ENCODE measurements at places on chromosomes 3 and 15. TPM values are rescaled to one million over a fixed set of nuclear protein-coding genes. Genes with fewer than 3 reads are reported as not detected.

ZNF385D gene
- total RNA-seq, result not detected

SPTSSB gene
- 8.1 TPM for total RNA-seq

GPR15 gene
- total RNA-seq, result not detected

COLQ gene
- 1.7 TPM for total RNA-seq

RAMAC gene
- total RNA-seq, result 34.5 TPM

MUSTN1 gene
- 0.66 TPM for total RNA-seq

CAMP gene
- not detected for total RNA-seq

A4GNT gene
- total RNA-seq, result not detected

UBR1 gene
- 18.6 TPM for total RNA-seq

TMEM158 gene
- total RNA-seq, result 2.5 TPM

SLC7A14 gene
- total RNA-seq, result not detected

RNU5B-1 gene
- 20.3 TPM for total RNA-seq

GRCh38 chr3:100575704-100576103, 33.7 kb upstream of the ADGRG7 start:
- no peak for DNase-seq
- peaks cover 8% of the 10 kb centered on the region for H3K4me1 ChIP-seq
- no peaks in the 10 kb centered on the region for H3K27me3 ChIP-seq
- H3K27ac ChIP-seq, result no peak overlapping the region

- no peaks in the 10 kb centered on the region for H3K27me3 ChIP-seq
- no peak overlapping the region for H3K27ac ChIP-seq
- no peak overlapping the region for H3K4me3 ChIP-seq
- peaks cover 6% of the 10 kb centered on the region for H3K4me1 ChIP-seq
- H3K36me3 ChIP-seq, result peaks cover 11% of the 10 kb centered on the region
Observed at GRCh38 chr3:47020311-47020710, 40.8 kb downstream of the NBEAL2 start.

DNA sequence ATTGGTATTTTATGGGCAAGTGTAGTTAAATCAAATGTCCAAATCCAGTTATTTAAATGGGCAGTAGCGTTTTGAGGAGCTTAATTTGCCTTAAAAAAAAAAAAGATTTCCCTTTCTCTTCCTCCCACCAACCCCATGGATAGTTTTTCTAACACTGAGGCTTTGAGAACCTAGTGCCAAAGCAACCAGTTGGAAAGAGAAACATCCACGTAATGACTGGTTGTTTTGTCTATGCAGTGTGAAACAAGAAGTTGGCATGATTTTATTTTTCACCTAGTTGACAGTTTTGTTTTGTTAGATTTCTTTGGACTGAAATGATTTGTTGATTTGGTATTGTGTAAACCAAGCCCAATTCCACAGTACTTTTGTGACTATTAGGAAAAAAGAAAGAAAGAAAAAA, 170.0 kb downstream of the SOX2 start:
- no peaks in the 10 kb centered on the region for H3K27me3 ChIP-seq
- no peaks in the 10 kb centered on the region for H3K4me1 ChIP-seq
- H3K4me3 ChIP-seq, result no peak overlapping the region

GRCh38 chr15:51669381-51669780, 11.9 kb upstream of the SCG3 start:
- no peak overlapping the region for H3K27ac ChIP-seq
- no peak overlapping the region for H3K4me3 ChIP-seq
- DNase-seq, result no peak
- peaks cover 70% of the 10 kb centered on the region for H3K27me3 ChIP-seq
- H3K4me1 ChIP-seq, result no peaks in the 10 kb centered on the region
- no peaks in the 10 kb centered on the region for H3K36me3 ChIP-seq

DNA sequence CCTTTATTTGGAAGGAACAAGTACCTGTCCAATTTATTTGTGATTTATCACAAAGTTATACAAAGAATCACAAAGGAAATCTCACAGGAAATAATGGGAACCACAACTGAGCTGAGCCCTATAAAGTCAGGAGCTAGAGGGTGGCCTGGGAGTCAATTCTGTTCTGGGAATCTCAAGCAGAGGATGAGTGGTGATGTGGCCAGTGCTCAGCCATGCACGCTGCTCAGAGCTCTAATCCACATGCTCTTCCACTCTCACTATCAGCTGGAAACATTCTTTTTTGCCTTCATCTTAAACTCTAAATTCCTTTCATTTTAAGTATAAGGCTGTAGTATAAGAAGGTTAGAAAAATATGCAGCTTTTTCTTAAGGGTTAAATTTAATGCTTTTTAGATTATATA, 36.6 kb downstream of the UACA start:
- H3K27me3 ChIP-seq, result no peaks in the 10 kb centered on the region
- H3K36me3 ChIP-seq, result no peaks in the 10 kb centered on the region
- no peak overlapping the region for H3K27ac ChIP-seq
- H3K4me1 ChIP-seq, result no peaks in the 10 kb centered on the region

GRCh38 chr3:111072031-111072921, 660 bp downstream of the NECTIN3 start:
- peaks cover 12% of the 10 kb centered on the region for H3K4me1 ChIP-seq
- H3K27ac ChIP-seq, result peak overlapping the region; percentile 89
- no peaks in the 10 kb centered on the region for H3K27me3 ChIP-seq

DNA sequence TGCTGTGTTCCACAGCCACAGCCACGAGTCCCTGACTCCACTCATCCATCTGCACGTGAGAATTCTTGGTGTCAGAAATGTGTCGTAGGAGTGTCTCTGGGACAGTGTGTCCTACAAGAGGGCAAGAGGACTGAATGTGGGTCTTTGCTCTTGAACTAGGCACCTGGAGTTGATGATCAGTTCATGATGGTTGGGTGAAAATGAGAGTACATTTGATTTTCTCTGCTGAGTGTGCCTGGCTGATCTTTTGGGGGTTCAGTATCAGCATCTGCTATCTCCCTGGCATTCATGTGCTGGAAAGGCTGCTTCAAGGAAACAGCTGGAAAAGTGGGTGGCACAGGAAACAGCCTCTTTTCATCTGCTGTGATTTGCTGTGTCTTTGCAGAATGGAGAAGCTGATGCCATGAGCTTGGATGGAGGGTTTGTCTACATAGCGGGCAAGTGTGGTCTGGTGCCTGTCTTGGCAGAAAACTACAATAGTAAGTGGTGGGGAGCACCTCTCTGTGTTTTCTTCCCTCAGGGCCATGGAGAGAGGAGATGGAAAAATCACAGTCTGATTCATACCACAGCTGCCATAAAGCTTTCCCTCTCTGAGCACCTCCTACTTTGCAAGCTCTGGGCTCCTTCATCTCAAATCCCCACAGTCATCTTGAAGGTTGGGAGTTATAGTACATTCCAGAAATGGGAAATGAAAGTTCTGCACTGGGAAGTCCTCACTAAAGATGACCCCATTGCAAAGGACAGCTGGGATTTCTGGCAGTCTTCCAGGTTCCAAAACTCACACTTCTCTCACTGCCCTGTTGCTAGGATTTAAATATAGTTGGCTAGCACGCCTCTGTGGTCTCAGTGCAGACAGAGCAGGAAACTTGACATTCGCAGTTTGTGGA, 17.8 kb downstream of the TF start:
- DNase-seq, result no peak
- H3K4me3 ChIP-seq, result no peak overlapping the region
- H3K36me3 ChIP-seq, result no peaks in the 10 kb centered on the region
- no peak overlapping the region for H3K27ac ChIP-seq

DNA sequence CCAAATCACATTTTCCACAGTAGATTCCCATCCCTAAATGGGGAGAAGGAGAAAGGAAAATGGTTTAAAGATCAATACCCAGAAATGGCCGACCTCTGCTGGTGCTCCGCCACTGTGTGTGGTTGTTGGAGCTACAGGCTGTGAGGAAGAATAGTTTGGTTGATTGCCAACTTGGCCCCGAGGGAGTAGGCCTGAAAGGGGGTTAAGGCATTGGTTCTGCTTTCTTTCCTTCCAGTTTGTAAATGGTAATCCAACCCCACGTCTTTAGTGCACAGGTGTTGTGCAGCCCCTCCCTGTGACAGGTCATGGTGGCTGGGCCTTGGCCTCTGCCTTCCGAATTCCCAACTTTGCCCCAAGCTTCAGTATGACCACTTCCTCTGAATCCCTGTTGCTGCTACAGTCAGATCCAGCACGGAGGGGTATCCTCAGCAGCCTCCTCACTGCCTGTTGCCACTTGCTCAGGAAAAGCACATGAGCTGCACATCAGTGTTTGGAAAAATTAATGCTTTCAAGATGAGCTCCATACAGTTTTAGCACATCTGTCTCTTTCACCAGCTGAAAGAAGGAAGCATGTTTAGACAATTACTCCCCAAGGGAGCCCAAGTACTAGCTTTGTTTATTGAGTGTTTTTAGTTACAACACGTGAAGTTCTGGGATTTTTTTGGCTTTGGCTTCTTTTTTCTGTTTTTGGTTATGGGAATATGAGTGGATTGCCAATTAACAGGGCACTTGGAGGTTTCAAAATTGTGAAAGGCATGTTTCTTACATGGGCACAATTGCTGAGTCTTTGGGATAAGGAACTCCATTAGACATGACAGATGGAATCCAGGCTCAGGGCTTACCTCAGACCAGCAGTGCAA, 92.3 kb upstream of the ROPN1 start:
- H3K4me1 ChIP-seq, result no peaks in the 10 kb centered on the region
- peaks cover 86% of the 10 kb centered on the region for H3K27me3 ChIP-seq
- no peak overlapping the region for H3K4me3 ChIP-seq
- no peaks in the 10 kb centered on the region for H3K36me3 ChIP-seq
- H3K27ac ChIP-seq, result no peak overlapping the region

GRCh38 chr15:72252663-72253299, 19.6 kb downstream of the PARP6 start:
- H3K4me1 ChIP-seq, result no peaks in the 10 kb centered on the region
- H3K27ac ChIP-seq, result no peak overlapping the region
- H3K27me3 ChIP-seq, result no peaks in the 10 kb centered on the region
- no peak overlapping the region for H3K4me3 ChIP-seq

DNA sequence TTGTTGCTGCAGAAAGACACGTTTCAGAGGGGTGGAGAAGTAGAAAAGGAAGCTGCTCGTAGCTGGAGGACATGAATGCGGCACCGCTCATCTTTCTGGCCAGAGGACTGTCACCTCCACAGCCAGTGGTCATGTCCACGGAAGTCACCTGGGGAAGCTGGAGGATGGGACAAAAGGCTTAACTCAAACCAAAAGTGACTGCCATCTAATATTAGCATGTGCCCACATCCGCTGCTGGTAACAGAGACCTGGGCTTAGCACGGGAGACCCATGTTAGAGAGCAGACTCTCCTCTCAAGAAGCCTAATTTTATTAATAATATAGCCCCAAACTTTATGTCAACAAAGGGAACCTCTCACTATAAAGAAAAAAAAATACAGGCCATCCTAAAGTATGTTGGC, 5.9 kb downstream of the MEX3B start:
- peaks cover 24% of the 10 kb centered on the region for H3K27me3 ChIP-seq
- peaks cover 14% of the 10 kb centered on the region for H3K4me1 ChIP-seq
- H3K27ac ChIP-seq, result no peak overlapping the region
- H3K4me3 ChIP-seq, result no peak overlapping the region
- peaks cover 5% of the 10 kb centered on the region for H3K36me3 ChIP-seq

GRCh38 chr3:71689291-71689690, 35.9 kb downstream of the EIF4E3 start:
- H3K4me3 ChIP-seq, result no peak overlapping the region
- no peak overlapping the region for H3K27ac ChIP-seq
- H3K27me3 ChIP-seq, result no peaks in the 10 kb centered on the region
- H3K36me3 ChIP-seq, result no peaks in the 10 kb centered on the region

GRCh38 chr3:49902511-49903345, 945 bp downstream of the MST1R start:
- H3K4me3 ChIP-seq, result peak overlapping the region; percentile 87
- H3K36me3 ChIP-seq, result peaks cover 67% of the 10 kb centered on the region
- H3K4me1 ChIP-seq, result peaks cover 24% of the 10 kb centered on the region
- H3K27ac ChIP-seq, result peak overlapping the region; percentile 81
- no peak for DNase-seq
- H3K27me3 ChIP-seq, result no peaks in the 10 kb centered on the region

DNA sequence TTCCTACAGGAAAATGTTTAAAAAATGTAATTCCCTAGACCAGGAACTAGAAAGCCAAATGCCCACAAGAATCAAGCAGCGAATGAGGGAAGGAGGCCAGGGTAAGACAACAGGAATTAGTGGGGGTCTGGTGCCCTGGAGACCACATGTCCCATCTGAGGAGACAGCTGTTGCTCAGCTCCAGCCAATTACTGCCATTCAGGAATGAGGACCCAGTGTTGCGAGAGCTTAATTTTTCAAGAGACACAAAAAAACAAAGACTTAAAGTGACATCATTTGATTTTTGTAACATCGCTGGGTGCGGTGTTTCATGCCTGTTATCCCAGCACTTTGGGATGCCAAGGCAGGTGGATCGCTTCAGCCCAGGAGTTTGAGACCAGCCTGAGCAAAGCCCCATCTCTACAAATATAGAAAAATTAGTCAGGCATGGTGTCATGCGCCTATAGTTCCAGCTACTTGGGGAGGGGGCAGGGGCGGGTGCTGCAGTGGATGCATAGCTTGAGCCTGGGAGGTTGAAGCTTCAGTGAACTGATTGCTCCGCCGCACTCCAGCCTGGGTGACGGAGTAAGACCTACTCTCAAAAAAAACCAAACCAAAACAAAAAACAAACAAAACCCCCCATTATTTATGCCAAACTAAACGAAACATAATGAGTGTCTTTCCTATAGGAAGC, 52.8 kb upstream of the LRIG1 start:
- H3K4me1 ChIP-seq, result no peaks in the 10 kb centered on the region
- no peak for DNase-seq
- H3K27me3 ChIP-seq, result no peaks in the 10 kb centered on the region
- H3K4me3 ChIP-seq, result no peak overlapping the region
- no peaks in the 10 kb centered on the region for H3K36me3 ChIP-seq

DNA sequence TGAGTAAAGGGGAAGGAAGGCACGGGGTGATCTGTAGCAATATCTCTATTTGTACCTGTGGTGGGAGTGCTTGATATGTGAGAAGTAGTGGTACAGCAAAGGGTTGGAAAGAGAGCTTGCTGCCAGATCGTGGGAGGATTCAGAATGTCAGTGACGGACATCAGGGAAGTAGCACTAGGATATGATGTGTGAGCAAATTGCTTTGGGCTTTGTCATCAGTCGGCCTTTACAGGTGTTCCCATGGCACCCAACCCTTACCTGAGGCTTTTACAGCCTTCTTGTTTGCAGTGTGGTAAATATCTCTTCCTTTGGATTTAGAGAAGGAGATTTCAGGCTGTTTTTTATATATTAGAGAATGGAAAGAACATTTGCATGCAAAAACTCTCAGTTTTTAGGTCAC, 29.8 kb downstream of the IL1RAP start:
- H3K27me3 ChIP-seq, result no peaks in the 10 kb centered on the region
- no peak overlapping the region for H3K4me3 ChIP-seq
- H3K27ac ChIP-seq, result peak overlapping the region; percentile 66
- peaks cover 60% of the 10 kb centered on the region for H3K4me1 ChIP-seq
- H3K36me3 ChIP-seq, result peaks cover 40% of the 10 kb centered on the region

- H3K4me3 ChIP-seq, result no peak overlapping the region
- H3K4me1 ChIP-seq, result peaks cover 17% of the 10 kb centered on the region
- DNase-seq, result no peak
- no peak overlapping the region for H3K27ac ChIP-seq
Observed at GRCh38 chr15:97087006-97087741, 756.7 kb downstream of the NR2F2 start.

GRCh38 chr3:48468329-48468731, 21.8 kb downstream of the ATRIP start:
- H3K27me3 ChIP-seq, result no peaks in the 10 kb centered on the region
- H3K4me3 ChIP-seq, result no peak overlapping the region
- DNase-seq, result no peak
- peak overlapping the region; percentile 68 for H3K27ac ChIP-seq
- H3K4me1 ChIP-seq, result peaks cover 21% of the 10 kb centered on the region
